ENCODE measurements at places on chromosomes 1 and 21. TPM values are rescaled to one million over a fixed set of nuclear protein-coding genes. Genes with fewer than 3 reads are reported as not detected.

DNA sequence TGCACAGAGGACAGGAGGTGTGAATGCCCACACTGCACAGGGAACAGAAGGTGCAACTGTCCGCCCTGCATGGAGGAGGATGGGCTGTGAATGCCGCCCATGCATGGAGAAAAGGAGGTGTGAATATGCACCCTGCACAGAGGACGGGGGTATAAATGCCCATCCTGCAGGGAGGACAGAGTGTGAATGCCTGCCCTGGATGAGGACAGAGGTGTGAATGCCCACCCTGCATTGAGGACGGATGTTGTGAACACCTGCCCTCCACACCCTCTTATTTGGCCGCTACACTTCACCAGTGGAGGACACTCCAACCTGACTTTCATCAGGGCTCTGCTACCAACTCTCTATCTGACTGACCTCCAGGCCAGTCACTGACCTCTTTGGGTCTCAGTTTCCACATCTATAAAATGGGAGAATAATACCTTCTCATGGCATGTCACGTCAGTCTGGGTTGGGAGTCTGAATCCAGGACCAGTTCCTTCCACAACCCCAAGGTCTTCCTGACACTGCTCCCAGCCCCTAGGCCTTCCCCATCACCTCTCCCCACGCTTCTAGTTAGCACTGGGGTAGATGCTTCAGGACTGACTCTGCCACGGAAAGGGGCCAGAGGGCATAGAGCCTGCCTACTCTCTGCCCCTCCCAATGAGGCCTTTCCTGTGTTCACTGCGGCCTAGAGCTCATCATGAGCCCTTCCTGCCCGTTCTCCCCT is 28.4 kb downstream of the ZBTB17 start:
- DNase-seq, result no peak

DNA sequence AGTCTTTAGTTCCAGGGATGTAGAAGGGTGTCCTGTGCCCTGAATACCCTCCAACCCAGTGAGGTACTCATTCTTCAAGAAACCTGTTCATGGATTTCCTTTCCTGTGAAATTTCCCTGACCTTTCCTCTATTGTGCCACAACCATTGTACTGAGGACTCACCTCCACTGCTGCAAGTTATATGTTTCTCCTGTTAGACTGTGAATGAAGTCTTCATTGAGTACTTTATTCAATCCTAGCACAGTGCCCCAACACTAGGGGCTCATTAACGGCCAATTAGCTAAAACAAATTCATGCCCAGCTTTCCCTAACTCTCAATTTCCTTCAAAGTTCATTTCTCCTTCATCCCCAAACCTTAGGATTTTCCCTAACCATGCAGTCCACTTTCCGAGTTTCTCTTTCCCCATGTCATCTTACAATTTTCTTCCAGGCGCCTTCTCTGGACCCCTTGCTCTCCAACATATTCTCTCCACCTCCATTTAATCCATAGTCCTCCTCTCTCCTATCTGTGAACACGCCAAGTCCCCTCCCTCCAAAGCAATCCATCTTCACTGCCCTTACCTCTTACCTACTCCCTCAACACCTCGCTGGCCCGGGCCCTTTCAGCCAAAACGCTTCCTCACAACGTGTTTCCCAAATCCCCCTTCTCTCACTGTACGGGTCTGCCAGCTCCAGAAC is 1.3 kb downstream of the TRIM33 start:
- DNase-seq, result no peak

EFNA1 gene
- 0.50 TPM for total RNA-seq

SOX13 gene
- total RNA-seq, result 60.9 TPM

S100PBP gene
- 55.0 TPM for total RNA-seq

Data from neural crest cell (in vitro differentiated cells).